ENCODE measurements at places on chromosomes 4 and X.

GRCh38 chr4:125849869-125850268 lies 535.1 kb downstream of the FAT4 start:
- no peak for DNase-seq

GRCh38 chr4:35464964-35465528 lies 779.3 kb downstream of the ARAP2 start:
- no peak for DNase-seq

- no peak for DNase-seq
Measured at GRCh38 chr4:173937631-173938270, 345.7 kb downstream of the FBXO8 start.

- no peak for DNase-seq
Measured at GRCh38 chrX:41029332-41029731, 55.9 kb upstream of the USP9X start.

DNA sequence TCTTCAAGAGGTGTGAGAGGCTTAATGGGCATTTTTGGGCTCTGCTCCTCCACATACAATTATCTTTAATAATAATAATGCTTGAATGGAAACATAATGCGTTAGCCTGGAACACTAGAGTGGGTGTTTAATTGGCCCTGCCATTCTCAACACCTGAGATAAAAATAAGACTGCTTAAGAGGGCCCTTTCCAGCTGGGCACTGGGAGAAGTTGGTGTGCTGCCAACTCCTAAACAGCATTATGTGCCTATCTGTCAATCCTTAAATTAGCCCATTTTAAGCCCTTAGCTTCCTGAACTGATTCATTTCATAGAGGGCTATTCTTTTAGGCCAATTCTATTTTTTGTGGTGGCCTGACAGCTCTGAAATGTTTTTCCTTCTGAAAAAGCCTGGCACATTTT lies 211.1 kb upstream of the ZIC3 start:
- DNase-seq, result no peak

DNA sequence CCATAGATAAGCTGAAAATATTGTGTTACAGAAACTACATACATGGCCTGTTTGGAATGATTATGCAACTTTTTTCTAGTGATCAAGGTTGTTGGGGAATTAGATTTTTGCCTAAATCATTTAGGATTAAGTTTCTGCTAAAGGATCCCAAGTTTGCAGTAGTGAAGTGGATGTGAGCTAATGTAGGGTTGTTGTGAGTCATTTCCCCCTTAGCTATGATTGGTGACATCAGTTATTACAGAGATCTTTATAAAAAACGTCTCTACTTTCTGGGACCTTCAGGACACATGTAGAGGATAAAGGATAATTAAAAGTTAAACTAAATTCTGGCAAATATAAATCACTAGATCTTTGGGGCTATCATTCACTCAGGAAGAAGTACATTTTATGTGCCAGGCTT lies 133.3 kb downstream of the GATB start:
- no peak for DNase-seq

DNA sequence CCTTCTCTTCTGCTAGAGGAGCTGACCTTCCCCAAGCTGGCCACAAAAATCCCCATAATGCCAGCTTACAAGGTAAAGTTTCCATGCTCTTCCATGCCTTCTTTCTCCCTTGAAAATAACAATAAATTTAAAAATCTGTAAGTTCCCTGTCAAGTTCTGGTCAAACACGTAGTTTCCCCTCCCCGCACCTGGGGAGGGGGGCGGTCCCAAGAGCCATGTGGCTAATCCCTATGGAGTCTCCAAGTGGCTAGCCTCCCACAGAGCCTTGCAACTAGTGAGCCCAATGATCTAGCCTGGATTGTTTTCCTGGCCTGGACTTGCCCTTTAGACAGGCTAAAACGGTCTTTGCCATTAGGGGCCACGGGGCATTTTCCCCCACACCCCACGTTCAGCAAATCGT lies 2.1 kb upstream of the NRK start:
- no peak for DNase-seq

DNA sequence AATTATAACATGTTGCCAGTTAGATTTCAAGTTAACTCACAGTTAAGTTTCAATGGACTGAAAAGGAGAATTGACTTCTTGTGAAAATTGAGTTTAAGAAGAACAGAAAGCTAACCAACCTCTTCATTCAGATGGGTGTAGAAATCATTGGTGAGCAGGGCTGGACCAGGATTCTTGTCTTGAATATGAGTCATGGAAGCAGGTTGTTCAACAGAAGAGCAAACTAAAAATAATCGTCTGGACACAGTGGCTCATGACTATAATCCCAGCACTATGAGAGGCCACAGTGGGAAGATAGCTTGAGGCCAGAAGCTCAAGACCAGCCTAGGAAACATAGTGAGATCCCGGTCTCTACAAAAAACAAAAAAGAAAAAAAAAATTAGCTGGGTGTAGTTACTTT lies 98.2 kb downstream of the ARSJ start:
- DNase-seq, result no peak

DNA sequence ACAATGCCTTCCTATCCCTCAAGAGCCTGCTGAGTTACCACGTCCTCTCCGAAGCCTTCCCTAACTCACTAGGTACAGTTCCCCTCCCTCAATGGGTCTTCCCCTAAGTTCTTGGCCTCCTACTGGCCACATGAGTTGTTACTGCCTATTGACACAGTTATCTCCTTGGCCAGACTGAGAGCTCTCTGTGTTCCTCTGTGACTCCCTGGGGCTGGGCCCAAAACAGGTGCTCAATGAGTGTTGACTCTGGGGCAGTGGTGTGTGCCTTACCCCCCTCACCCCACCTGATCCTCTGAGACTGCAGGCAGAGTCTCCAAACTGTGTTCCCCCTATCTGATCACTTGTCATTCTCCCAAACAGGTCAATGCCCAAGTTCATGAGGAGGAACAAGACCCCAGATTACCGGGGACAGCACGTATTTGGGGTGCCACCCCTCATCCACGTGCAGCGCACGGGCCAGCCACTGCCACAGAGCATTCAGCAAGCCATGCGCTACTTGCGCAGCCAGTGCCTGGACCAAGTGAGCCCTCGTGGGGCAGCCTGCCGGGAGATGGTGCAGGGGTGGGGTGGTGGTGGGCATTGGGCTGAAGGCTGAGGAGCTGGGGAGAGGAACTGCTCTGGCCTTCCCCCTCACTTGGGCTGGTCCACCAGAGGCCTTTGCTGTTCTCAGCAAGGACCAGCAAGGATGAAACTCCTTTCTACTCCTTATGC lies 72.6 kb downstream of the STARD8 start:
- no peak for DNase-seq

GRCh38 chr4:170198747-170199146 lies 109.0 kb upstream of the AADAT start:
- DNase-seq, result no peak

- no peak for DNase-seq
Measured at GRCh38 chr4:88585917-88586316, 6.4 kb upstream of the HERC3 start.

DNA sequence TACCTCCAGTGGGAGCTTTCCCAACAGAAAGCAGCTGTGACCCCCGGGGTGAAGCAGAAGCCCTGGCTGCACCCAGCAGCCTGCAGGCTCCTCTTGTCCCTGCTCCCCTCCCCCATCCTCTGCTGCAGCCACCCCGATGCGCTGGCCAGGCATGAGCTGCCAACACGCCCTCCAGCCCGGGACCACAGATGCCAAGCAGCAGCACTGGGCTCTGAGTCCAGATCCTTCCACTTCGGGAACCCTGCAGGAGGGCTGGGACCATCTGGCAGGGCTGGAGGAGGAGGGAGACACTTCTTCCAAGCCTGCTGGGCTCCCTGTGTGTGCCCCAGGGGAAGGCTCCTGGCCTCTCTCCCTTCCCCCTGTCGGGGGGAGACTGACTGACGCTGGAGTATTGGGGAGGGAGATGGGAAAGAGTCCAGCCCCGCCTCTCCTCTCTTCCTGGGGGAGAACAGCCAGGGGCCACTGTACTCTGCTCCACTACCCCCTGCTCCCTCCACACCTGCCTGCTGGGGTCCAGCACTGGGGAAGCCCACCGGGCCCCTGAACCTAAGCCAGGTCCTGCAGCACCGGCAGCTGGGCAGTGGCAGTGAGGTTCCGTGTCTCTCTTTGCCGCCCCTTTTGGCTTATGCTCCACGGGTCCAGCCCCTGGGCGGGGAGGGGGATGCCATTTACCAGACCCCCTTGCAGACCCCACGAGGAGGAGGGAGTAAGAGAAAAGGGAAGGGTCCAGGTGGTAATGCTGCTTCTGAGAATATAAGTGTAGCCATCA lies 55.7 kb downstream of the PPP2R2C start:
- no peak for DNase-seq

DNA sequence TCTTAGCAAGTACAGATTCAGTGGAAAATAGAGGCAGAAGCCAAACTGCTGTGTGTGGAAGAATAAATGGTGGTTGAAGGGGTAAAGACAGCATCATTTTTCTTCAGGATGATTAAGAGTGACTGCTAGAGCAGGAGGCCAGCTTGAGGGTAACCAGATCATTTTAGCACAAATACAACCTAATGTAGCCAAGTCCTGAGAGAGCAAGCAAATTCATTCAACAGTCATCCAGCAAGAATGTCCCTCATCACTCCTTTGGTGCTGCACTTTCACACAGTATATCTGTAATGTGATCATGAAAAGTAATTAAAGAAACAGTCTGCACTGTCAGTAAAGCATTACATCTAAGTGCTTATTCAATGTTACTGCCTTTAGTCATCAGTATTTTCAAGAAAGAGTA lies 44.8 kb downstream of the NPFFR2 start:
- no peak for DNase-seq

- no peak for DNase-seq
Measured at GRCh38 chrX:24019448-24019847, 7.5 kb downstream of the KLHL15 start.

DNA sequence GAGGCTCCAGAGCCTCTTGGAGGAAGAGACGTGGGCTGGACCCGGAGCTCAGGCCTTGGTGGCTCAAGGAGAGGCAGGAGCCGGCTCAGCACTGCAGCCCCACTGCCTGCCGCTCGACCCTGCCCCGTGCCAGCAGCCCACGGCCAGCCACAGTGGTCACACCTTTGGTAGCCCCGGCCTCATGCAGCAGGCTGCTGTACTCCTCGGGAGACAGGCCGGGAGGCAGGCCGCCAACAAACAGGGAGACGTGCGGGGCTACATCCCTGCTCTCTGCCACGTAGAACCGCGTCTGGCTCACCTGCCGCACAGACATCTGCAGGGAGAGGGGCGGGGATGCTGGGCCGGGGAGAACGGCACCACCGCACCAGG lies 7.6 kb downstream of the DGKQ start:
- no peak for DNase-seq

DNA sequence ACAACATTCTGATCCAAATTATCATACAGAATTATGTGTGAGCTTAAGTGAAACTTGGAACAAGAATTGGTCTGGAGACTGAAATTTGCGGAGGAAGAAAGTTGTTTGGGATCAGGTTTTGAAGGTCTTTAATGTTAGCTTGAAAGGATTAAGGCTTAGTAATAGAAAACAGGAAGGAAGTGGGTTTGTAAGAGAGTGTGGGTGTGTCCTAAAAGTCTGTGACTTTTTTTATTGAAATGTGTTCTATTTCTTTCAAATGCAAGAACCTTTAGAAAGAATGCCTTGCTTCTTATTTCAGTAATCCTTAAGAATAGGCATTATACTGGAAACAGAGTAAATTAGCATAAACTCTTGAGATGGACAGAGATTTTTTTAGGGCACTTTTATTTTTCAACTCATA lies 198.0 kb downstream of the GALNTL6 start:
- DNase-seq, result no peak

- no peak for DNase-seq
Measured at GRCh38 chr4:117560329-117560728, 474.0 kb upstream of the NDST3 start.

- peak; percentile 52 for DNase-seq
Measured at GRCh38 chr4:98658287-98659105, at the start of gene TSPAN5. TSPAN5 (minus strand) TSS chr4:98658611.

GRCh38 chr4:155017426-155017825 lies 191.0 kb upstream of the NPY2R start:
- DNase-seq, result no peak

GRCh38 chr4:169491211-169491610 lies 121.2 kb downstream of the NEK1 start:
- no peak for DNase-seq

DNA sequence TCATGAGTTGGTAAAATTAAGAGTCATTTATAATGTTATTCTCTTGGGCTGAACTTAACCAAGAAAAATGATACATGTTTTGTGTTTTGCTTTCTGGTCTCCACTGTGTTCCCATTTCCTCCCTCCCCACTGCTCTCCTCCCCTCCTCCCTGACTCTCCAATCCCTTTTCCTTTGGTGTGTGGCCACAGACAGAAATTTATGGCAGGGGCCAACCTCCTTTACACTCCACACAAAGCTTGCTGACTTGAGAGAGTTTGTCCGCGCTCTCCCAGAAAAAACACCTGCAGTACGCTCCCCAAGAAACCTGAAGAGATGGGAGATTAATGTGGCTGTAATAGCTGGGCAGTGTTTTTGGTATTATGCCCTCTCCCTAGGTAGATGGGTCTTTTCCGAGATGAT lies 88.9 kb downstream of the ALPK1 start:
- DNase-seq, result no peak

Data from H54 (cell line).